Left kidney (tissue), 8 donors: ENCODE measurements at places on chromosomes 6 and 20. TPM values are rescaled to one million over a fixed set of nuclear protein-coding genes. Genes with fewer than 3 reads are reported as not detected.

WFDC12 gene
- not detected for polyA plus RNA-seq

UBD gene
- 2.3 TPM for polyA plus RNA-seq

CPNE5 gene
- 13.2 TPM for polyA plus RNA-seq

GSTA3 gene
- polyA plus RNA-seq: 0.52 TPM

FAM83C gene
- not detected for polyA plus RNA-seq

BTN2A1 gene
- 34.9 TPM for polyA plus RNA-seq

HUS1B gene
- not detected for polyA plus RNA-seq

OOEP gene
- not detected for polyA plus RNA-seq

MARCKS gene
- polyA plus RNA-seq: 277 TPM

SLPI gene
- polyA plus RNA-seq: 0.40 TPM

C6orf163 gene
- 7.8 TPM for polyA plus RNA-seq

SLC35F1 gene
- polyA plus RNA-seq: 3.9 TPM

NFATC2 gene
- 1.6 TPM for polyA plus RNA-seq

PHACTR1 gene
- 20.1 TPM for polyA plus RNA-seq

PPP1R14C gene
- polyA plus RNA-seq: 21.6 TPM

- no peak for DNase-seq
Observed at GRCh38 chr6:167975458-167975857, 22.0 kb upstream of the KIF25 start.

DNA sequence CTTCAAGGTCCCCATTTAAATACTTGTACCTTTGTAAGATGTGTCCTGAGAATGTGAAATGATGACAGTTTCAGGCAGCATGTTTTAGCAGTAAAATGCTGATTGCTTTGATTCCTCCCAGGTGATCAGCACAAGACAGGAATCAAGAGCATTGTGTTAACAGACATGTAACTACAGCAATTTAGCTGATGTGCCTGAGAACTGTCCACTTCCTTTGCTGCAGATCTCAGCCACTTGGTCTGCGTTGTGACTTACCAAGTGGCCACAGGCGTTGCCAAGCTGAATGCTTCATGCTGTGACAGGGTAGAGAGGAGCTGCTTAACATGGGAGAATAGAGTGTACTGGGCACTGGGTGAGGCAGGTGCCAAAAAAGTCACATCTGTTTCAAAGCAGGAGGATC lies 767.0 kb upstream of the POU3F2 start:
- no peak for DNase-seq

DNA sequence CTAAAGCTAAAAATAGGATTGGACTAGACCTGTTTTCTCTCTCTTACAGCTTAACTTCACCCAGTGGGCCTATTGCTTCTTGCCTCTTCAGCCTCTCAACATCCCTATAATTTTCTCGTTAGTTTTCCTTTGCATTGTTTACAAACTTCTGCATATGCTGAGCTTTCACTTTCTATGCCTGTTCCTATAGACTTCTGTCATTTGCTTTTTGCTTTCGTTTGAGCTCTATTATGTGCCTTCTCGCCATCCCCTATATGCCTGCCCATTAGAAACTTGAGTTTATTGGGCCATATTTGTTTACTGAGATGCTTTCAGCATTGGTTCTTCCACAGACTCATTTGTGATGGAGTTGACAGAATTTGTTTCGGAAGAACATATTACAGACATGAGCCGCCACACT lies 40.9 kb downstream of the NCOA7 start:
- DNase-seq: no peak

GRCh38 chr20:60904730-60905129 lies 347.3 kb upstream of the CDH4 start:
- DNase-seq: no peak

DNA sequence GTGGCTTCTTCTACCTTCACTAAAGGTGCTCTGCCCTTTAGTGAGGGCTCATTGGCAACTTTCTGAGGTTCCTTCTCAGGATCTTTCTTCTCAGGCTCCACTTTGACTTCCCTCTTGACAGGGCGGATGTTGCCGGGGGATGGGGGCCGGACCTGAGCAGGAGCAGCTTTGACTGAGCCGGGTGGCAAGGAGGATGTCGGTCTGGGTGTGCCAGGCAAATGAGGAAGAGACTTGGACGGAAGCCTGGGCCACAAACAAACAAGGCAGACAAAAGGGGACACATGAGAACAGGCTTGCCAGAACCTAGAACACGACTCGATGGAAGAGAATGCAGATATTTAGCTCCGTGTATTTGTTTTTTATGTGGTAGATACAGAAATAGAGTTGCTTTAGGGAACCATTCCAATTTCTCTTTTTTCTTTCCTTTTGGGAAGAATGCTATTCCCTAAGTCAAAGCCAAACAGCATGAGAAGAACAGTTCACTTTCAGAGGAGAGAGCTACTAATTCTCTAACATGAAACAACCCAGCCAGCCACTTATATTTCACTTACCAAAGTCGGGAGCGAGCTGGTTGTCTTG lies 76.2 kb upstream of the BCLAF1 start:
- DNase-seq: no peak

DNA sequence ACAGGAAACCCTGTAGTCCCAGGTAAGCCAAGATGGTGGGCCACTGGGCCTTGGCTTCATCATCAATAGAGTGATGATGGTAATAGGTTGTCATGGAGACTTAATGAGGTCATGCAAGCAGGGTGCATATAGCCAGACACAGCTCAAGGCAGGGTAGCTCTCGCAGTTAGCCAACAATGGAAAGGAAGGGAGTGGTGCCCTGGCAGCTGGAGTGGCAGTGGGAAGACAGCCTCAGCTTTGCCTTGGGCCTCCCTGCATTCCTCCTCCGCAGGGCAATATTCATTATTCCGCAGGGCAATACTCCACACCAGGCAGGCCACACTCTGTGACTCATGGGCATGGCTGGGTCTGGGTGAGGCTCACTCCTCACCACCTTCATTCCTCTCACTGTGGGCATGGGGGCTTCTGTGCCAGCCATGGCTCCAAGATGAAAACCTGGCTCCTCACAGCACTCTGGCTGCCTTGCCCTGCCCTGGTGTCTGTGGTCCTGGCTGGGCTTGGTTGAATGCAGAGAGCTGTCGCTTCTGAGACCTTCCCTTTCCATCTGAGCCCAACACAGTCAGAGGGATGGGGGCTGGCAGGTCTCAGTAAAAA lies 163.1 kb upstream of the PMEPA1 start:
- DNase-seq: no peak

GRCh38 chr6:56959094-56959493 lies 4.2 kb downstream of the BEND6 start:
- DNase-seq: no peak

GRCh38 chr6:74578339-74578738 lies 627.5 kb downstream of the COL12A1 start:
- no peak for DNase-seq

DNA sequence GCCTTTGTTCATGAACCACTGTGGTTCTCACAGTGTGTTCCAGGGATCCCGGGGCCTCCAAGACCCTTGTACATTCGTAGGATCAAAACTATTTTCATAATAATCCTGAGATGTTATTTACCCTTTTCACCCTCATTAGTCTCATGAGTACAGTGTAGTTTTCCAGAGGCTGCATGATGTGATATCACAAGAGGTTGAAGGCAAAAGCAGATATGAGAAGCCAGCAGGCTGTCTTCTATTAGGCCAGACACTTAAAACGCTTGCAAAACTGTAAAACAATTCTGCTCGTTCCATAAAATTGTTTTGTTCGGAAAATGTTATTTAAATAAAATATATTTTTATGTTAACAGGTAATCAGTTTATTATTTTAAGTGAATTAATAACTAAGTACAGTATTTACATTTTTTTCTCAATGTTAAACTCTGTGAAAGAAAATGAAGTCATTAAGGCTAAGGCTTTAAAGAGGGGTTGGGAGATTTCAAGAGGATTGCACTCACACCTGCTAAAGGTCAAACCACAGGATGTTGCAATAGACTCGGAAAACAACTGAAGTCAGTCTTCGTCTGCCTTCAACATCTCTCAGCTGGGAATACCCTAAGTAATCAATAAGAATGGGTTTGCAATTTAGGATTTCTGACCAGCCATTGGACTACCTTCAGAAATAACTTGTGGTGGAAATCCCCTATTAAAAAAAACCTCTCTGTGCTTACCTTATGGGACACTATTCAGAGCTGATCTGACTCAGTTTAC lies 474.2 kb downstream of the KIF16B start:
- DNase-seq: no peak

DNA sequence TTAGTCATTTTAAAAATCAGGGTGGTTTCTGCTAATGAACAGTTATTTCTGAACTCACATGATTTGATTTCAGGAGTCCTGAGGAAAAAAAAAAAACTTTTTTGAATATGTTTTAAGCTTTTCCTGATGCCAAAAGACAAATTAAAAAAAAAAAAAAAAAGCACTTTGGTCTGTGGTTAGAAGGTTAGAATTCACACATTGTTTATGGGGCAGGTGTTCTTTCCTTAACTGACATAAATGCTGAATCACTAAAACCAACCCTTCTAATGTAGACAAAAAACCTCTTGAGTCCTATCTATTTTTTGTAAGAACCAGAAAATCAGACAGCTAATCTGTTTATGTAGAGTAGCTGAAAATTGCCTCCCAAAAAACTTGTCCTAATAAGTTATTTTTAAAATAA lies 20.4 kb downstream of the THEMIS start:
- DNase-seq: no peak

- DNase-seq: peak; percentile 65
Observed at GRCh38 chr6:47780510-47781356, 1.1 kb upstream of the OPN5 start.

- DNase-seq: no peak
Observed at GRCh38 chr20:37417617-37418467, 71.9 kb downstream of the SRC start.

DNA sequence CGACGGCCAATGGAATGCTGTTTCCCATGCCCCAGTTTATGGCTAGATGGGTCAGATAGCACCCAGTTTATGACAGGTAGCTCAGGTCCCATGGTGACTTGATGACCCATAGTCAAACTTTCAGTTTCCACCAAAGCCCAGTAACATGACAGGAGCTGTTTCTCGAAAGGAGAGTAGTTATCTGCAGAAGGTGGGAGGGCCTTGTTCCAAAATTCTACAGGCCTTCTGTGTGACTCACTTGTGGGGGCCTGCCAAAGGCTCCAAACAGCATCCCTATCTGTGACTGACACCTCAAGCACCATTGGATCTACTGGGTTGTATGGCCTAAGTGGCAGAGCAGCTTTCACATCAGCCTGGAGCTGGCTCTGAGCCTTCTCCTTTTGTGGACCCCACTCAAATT lies 379.7 kb upstream of the MANEA start:
- DNase-seq: no peak

GRCh38 chr6:169861431-169862042 lies 110.1 kb downstream of the ERMARD start:
- DNase-seq: no peak

DNA sequence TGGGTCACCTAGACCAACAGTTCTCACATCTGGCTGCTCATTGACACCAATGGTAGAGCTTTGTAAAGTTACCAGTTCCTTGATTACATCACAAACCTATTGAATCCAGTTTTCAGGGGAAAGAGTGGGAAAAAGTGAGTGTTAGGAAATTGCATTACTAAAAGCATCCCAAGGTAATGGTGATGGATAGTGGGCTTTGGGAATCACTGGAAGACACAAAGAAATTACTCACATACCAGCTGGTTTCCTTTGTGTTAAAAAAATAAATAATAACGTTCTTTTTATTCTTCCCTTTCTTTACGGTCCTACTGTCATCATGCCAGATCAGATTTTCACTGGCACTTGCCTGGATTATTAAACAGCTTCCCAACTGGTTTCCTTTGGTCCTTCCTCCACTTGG lies 370.7 kb downstream of the RFPL4B start:
- no peak for DNase-seq

DNA sequence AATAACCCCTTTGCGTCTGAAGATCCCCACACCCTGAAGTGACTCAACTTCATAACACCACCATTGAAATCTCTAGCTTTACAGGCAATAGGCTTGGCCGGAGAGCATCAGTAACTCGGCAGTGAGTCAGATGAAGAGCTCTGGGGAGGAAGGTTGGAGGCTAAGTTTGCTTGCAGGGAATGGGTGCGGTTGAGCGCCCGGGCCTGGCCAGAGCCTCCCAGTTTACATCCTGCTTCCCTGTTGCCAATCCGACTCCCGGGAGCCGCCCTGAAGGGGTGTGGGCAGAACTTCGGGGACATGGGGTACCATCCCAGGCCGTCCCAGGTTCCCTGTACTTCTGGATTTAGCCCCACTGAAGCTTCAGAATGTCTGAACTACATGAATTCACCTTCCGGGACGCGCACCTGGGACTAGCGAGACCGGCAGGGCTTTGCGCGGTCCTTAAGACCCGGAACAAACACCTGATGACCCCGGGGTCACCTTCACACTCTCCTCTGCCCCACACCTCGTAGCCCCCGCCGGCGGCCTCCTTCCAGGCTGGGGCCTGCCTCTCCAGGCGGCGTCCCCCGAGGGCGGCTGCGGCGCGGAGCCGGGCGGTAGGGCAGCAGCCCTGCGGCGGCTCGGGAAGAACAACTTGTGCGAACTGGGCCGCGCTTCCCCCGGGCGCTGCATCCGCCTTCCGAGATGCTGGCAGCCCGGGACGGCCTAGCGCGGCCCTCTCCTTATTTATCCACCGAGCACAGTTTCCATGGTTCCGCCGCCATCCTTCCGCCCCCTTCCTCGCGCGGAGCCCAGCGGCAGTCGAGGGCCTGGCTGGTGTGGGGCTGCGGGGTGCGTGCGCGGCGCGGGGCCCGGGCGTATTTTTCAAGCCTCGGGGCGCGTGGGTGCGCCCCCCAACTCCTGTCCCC lies 56.6 kb upstream of the RREB1 start:
- peak; percentile 41 for DNase-seq

DNA sequence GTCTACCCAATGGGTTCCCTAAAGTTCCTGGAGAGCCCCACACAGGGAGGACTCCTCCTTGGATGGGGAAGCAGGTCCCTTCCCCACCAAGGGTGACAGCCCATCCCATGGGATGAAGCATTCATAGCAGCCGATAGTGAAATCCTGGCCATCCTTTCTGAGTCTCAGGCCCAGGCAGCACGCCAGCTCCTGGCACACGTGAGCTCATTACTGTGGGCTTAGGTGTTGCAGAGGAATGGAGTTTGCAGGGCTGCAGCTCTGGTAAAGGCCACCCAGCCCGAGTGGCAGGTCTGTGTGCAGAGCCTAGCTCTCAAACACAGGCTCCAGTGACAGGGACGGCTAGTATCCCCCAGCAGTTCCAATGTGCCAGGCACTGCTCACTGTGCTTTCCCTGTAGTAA lies 31.0 kb downstream of the SIRPA start:
- DNase-seq: no peak

GRCh38 chr20:25705830-25706351 lies 9.2 kb upstream of the ZNF337 start:
- no peak for DNase-seq

- DNase-seq: no peak
Observed at GRCh38 chr20:3543901-3544507, 73.2 kb downstream of the ATRN start.

GRCh38 chr20:49098136-49098535 lies 52.0 kb downstream of the CSE1L start:
- DNase-seq: no peak
